ENCODE measurements at places on chromosomes 6 and 20. TPM values are rescaled to one million over a fixed set of nuclear protein-coding genes. Genes with fewer than 3 reads are reported as not detected.

Gene PLN
- 560 TPM for total RNA-seq

Gene TCF15
- total RNA-seq = 4.9 TPM

Gene OPRM1
- total RNA-seq = not detected

Gene IER3
- 43.6 TPM for total RNA-seq

Measured in right atrium auricular region (tissue), 2 donors.